Brain (organoid and tissue), 16 donors: ENCODE measurements at places on chromosomes 3 and 15.

GRCh38 chr3:155991847-155992246, 121.4 kb downstream of the GMPS start:
- no peak for DNase-seq

DNA sequence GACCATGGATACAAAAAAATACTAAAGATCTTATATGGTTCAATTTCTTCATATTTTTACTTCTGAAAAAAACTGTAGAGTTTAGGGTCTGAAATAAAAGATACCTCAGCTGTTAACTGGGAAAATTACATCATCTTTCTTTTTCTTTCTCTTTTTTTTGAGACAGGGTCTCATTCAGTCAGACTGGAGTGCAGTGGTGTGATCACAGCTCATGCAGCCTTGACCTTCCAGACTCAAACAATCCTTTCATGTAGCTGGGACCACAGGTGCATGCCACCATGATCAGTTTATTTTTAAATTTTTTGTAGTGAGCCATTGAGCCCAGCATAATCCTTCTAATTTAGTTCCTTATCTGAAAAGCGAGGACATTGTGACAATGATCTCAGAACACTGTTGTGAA, 39.6 kb upstream of the TKT start:
- no peak for DNase-seq

- no peak for DNase-seq
Measured at GRCh38 chr3:158909870-158910269, 108.0 kb downstream of the MFSD1 start.

GRCh38 chr3:190582667-190583066, 68.8 kb downstream of the IL1RAP start:
- no peak for DNase-seq

DNA sequence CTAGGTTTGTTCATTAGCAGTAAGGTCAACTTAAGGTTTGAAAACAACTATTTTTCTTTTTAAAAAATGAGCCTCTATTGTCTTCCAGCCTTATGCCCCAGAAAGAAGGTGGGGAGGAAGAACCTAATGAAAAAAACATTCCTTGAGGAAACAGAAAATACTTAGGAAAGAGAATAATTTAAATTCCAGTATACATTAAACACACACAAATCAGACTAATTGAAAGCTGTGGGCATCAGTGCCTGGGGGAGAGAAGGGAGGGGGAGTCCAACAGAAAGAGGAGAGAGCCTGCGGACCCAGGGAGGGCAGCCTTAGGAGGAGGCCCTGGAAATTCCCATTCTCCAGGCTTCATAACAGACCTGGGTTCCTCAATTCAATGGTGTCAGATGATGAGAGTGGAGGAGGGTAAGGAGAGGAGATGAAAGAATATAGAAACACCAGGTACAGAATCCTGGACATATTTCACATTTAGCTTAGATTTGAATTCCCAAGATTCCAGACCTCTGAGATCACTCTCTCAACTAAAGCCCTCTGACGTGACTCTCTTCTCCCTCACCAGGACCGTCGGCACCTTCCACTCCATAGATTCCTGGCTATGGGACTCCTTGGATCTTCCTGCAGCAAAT, 320.5 kb upstream of the UMPS start:
- no peak for DNase-seq

DNA sequence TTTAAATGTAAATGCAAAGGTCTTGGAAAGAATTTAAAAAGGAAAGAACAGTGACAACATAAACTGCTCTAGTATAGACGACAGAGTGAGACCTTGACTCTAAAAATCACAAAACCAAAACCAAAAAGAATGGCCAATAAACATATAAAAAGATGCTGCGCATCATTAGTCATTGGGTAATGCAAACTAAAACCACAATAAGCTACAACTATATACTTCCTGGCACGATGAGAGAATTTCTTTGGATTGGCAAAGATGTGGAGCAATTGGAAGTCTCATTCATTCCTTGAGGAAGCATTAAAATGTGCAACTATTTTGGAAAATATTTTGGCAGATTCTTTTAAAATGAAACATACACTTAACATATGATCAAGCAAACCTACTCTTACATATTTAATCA, 98.7 kb upstream of the ZPLD1 start:
- no peak for DNase-seq

- no peak for DNase-seq
Measured at GRCh38 chr3:148796799-148797198, 30.8 kb upstream of the CPB1 start.
